ENCODE measurements at places on chromosomes 3 and 15.

GRCh38 chr15:29092376-29093064 is 177.1 kb downstream of the NSMCE3 start:
- no peak for DNase-seq

DNA sequence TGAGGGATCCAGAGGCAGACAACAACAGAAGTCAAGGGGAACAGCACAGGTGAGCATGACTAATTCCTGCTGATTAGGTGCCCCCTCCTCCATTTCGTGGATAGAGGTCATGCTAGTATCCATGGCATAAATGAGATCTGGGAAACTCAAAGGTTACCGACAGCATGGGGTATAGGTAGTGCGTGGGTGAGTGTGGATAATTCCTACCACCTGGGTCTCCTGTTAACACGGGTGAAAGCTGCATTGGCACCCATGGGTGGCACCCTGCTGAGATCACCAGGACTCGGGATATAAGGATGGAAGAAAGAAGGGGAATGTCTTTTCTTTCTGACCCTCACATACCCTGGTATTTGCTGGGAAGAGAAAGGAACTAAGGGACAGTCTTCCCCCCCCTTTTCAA is 14.4 kb upstream of the CHST2 start:
- no peak for DNase-seq

GRCh38 chr3:116190095-116190494 is 255.2 kb downstream of the LSAMP start:
- no peak for DNase-seq

- DNase-seq = no peak
Observed at GRCh38 chr3:157914882-157915281, 191.3 kb downstream of the SHOX2 start.

DNA sequence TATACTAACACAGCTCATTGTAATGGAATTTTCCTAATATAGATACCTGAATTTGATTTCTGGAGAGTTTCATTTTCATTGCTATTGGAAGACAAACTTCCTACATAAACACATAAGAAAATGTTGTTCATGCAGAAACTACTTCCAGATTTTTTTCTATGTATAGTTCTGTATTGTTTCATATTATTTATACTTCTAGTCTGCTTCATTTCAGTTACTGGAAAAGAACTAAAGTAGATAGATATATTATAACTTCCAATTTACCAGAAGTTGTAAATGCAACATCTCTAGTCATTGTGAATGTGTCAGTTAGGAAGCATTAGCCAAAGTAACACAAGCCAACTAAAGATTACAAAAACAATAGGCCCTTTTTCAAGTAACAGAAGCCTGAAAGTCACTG is 147.3 kb upstream of the ZNF385D start:
- no peak for DNase-seq

- no peak for DNase-seq
Observed at GRCh38 chr15:62541250-62541649, 376.2 kb upstream of the C2CD4B start.

DNA sequence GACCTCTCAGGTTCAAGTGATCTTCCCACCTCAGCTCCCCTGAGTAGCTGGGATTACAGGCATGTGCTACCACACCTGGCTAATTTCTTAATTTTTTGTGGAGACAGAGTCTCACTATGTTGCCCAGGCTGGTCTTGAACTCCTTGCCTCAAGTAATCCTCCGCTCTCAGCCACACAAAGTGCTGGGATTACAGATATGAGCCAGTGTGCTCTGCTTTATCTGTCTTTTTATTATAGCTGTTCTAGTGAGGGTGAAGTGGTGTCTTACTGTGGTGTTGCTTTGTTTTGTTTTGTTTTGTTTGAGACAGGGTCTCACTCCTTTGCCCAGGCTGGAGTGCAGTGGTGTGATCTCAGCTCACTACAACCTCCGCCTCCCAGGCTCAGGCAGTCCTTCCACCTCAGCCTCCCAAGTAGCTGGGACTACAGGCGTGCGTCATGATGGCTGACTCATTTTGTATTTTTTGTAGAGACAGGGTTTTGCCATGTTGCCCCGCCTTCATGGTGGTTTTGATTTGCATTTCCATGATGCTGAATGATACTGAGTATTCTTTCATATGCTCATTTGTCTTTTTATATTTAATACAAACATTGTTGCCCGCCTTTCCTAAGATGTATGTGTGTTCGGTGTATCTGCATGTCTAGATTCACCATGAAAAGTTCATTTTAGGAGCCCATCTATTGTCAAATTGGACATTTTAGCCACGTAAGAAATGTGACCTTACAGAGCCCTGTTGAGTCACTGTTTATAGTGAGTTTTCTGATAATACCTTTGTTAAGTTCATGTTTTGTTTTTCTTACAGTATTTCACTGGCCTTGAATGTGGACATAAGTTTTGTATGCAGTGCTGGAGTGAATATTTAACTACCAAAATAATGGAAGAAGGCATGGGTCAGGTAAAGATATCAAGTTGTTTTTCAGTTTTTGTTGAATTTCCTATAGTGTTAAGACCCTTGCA is 80.6 kb downstream of the ARIH1 start:
- no peak for DNase-seq

DNA sequence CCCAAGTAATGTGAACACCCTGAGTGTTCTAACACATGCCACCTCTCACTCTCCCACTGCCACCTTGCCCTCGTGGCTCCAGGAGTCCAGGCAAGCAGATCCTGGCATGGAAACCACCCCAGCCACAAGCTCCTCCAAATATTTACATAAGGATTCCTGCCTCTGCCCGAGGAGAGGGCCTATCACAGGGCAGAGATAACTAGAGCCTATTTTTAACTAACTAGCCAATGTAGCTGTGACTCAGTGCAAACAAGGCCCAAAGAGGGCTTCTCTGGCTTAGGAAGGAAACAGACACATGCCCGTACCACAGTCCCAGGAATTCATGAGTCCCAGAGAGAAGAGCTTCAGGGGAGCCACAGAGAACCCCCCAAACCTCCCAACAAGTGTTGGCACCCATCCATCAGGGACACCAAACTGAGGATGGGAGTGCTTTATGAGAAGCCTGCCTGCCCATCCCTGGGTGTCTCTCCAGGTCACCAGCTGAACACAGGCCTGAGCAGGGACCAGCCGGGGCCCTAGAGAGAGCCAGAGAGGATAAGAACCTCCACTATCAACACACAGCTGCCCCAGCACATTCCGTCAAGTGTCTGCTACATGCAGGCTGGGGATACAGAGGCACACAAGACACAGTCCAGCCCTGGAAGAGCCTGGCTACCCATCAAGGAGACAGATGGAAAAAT is 9.2 kb downstream of the FYCO1 start:
- DNase-seq = no peak

DNA sequence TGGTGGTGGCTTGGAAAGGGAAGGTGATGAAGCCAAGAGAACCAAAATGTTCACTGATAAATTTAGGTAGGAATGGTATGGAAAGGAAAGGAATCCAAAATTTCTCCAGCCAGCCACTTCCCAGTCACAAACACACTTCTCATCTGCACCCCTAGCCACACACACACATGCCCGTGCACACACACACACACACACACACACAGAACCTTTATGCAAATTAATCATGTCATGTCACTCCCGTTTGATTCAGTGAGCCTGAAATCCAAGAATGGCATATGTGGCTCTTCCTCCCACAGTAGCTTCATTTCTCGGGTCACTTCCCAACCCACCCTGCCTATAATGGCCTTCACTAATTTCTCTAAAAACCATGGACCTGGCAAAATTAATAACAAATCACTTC is 3.1 kb upstream of the HLTF start:
- no peak for DNase-seq

DNA sequence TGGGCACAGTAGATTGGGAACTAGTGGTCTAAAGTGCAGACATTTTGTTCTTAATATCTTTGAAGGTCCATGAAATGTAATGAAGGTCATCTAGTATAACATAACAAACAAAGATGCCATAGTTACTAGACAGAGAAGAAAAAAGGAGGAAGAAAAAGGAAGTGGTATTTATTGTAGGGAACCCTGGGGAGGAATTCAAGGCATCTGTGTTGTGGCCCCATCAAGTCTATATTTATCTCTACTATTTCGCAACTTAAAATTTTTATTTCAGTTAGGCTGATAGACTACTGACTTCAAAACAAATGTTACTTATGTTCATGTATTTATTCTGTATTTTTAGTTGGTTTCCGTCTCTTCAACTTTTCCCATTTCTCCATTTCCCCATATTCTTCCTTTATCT is 48.9 kb upstream of the ZDHHC23 start:
- no peak for DNase-seq

DNA sequence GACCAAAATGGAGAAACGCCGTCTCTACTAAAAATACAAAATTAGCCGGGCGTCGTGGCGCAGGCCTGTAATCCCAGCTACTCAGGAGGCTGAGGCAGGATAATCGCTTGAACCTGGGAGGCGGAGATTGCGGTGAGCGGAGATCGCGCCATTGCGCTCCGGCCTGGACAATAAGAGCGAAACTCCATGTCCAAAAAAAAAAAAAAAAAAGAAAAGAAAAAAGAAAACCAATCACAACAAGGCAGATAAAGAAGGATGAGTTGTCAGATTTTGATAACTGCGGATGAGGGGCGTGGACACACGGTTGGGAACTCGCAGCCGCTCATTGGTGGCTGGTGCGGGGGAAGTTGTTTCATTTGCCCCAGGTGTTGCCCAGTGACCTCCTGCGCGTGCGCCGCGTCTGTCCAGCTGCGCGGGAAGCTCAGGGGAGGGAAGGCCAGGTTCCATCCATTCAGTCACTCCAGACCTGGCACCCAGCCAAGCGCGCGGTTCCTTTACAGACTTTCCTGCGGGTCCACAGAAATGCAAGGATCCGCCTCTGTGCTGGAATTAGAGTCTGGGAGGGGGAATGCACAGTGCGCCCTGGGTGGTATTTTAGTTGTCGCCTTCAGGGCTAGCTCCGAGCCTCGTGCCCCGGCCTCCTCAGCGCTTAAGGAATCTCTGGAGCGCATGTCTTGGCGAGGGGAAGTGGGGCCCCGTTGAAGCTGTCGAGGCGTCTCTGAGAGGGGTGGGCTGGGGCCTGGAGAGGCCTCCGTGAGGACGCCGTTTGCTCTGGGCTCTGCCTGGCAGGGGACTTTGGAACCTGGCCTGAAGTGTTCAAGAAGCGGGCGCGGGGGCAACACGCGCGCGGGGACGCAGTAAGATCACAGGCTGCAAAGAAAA is 708 bp upstream of the GCHFR start:
- DNase-seq = peak; percentile 74

- no peak for DNase-seq
Observed at GRCh38 chr3:150800722-150801121, 37.8 kb upstream of the SIAH2 start.

DNA sequence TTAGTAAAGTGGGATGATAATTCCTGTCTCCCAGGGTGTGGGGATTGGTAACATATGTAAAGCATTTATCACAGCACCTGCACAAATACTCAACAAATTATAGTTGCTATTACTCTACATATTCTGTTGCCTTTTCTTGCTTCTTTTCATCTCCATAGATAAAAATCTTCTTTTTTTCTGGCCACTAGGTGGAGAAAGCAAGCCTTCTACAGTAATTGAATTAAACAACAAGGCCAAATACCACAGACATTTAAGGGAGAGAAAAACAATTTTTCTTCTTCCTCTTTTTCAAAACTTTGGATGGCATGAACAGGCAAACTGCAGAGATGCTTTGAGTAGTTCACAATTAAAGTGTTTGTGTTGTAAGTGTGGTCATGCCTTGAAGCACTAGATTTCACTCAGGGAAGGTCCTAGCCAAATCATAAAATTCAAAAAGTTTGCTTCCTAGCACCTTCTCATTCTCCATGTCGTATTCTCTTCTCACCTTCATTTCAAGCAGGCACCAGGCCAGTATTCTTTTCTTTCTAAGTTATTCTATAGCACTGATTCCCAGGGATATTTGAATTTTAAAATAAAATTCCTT is 493.4 kb upstream of the TGFBR2 start:
- no peak for DNase-seq

GRCh38 chr15:72156928-72157327 is 38.7 kb downstream of the SENP8 start:
- DNase-seq = no peak

GRCh38 chr3:70201975-70202374 is 110.5 kb downstream of the MDFIC2 start:
- DNase-seq = no peak

GRCh38 chr3:42819351-42819965 is 10.2 kb downstream of the ACKR2 start:
- DNase-seq = no peak

- no peak for DNase-seq
Observed at GRCh38 chr3:56404884-56405283, 63.4 kb downstream of the ERC2 start.

- DNase-seq = no peak
Observed at GRCh38 chr15:58770519-58770856, 614 bp upstream of the MINDY2 start.

GRCh38 chr3:10815487-10815886 is 541 bp upstream of the SLC6A11 start:
- peak; percentile 28 for DNase-seq

DNA sequence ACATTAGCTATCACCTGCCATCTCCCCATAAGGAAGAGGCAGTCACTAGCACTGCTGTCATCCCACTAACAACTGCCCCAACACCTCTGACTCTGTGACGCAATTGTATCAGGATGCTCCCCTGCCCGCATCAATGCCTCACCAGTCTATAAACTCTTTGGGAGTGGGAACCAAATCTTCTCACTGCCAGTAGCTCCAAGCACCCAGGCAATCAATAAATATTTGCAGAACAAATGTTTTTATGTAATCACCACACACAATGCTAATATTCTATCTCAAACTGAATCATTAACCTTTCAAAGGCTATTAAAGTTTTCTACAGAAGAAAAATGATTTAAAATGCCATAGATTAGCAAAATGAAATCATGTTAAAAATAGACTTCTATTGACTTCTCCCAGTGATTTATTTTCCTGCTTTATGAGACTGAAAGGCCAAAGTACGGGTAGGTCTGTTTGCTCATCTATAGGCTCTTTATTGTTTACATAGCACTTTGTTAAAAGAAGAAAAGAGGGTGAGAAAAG is 131.3 kb downstream of the PLD1 start:
- DNase-seq = no peak

DNA sequence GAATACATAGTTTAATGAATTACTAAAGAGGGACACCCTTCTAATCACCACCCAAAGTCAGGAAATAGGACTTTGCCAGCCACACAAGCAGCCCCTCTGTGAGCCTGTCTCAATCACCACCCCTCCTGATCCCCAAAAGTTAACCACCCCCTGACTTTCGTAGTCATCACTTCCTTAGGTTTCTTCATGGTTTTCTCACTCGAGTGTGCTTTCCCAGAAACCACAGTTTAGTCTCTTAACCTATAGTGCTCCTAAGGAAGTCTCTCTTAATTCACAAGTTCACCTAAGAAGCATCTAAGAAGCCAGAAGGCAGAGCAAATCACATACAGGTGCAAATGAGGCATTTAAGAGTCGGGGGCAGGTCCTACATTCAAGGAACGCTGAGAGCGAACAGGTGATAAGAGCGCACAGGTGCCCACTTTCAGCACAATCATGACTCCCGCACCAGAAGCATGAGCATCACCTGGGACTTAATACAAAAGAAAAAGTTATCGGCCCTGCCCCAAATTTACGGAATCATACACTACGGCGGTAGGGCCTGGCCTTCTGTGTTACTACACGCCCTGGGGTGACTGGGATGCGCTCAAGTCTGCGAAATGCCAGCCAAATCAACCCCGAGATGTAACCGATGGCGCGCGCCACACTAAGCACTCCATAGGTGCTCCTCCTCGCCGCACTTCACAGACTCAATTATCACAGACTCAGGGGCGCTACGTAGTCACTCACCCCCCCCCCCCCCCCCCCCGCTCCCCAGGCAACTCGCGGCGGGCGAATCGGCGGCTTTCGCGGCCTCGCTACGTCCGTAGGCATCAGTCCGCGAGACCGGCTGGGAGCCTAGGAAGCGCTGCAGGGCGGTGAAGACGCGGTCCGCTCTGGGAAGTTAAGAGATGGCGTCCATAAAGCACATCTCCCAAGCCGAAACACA is 815 bp downstream of the ULK4 start:
- no peak for DNase-seq
